B cell (primary cell): ENCODE measurements at places on chromosomes 2 and 18. TPM values are rescaled to one million over a fixed set of nuclear protein-coding genes. Genes with fewer than 3 reads are reported as not detected.

Gene SERPINB13
- polyA plus RNA-seq, result not detected in 2 replicates

Gene CTNNA2
- polyA plus RNA-seq, result not detected in 2 replicates

Gene SIX3
- not detected in 2 replicates for polyA plus RNA-seq

DNA sequence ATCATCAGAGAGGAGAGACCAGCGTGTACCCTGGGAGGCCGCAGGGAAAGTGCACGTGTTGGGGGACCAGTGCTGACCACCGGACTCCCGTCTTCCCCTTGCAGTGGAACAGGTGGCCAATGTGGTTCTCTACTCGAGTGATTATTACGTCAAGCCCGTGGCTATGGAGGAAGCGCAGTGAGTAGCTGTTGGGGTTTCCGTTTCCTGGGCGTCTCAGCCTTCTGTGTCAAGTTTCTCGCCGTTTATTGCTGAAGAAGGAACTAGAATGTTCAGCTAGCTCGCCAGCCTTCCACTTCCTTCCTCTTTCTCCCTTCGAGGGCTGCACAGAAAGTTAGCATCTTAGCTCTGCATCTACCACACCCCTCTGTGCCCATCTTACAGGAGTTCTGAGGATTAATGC lies 22.8 kb upstream of the DGKD start:
- peak; percentile 96 for DNase-seq

GRCh38 chr2:57141269-57141668 lies 905.3 kb upstream of the VRK2 start:
- no peak for DNase-seq

GRCh38 chr2:94923196-94923595 lies 52.0 kb downstream of the TEKT4 start:
- DNase-seq, result no peak

GRCh38 chr2:114113518-114113917 lies 223.6 kb downstream of the ACTR3 start:
- no peak for DNase-seq

DNA sequence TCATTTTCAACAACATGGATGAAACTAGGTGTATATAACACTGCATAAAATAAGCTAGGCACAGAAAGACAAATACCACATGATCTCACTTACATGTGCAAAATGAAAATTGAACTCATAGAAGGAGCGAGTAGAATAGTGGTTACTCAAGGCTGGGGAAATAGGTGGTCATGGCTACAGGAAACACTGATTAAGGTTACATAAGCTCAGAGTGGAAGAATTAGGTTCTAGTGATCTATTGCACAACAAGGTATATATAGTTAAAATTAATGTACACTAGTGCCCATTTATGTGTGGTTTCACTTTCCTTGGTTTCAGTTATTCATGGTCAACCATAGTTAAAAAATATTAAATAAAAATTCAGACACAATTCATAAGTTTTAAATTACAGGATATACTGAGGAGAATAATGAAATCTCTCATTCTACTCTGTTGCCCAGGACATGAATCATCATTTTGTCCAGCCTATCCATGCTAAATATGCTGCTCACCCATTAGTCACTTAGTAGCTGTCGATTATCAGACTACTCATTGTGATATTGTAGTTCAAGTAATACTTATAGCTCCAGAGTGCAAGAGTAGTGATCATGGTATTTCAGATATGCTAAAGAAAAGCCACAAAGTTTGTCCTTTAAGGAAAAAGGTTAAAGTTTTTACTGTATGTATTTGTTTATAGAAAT lies 1530.9 kb upstream of the LRRTM1 start:
- no peak for DNase-seq

DNA sequence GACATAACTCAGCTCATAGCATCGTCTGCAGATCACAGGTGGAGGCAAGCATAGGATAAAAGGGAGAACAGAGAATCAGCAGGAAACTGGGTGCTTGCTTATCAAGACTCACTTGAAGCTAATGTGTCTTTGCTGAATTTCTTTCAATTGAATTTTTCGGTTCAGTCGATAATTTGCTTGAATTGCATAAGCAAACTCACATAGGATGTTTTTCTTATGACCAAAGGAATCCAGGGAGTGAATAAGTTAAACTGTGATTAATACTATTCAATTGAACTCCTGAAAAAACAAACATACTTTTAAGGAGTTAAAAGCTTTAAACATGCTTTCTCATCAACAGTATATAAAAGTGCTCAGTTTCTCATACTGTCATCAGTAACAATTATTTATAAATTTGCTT lies 707.1 kb upstream of the ACVR2A start:
- no peak for DNase-seq

- no peak for DNase-seq
Observed at GRCh38 chr2:19887510-19887909, 14.3 kb downstream of the TTC32 start.

DNA sequence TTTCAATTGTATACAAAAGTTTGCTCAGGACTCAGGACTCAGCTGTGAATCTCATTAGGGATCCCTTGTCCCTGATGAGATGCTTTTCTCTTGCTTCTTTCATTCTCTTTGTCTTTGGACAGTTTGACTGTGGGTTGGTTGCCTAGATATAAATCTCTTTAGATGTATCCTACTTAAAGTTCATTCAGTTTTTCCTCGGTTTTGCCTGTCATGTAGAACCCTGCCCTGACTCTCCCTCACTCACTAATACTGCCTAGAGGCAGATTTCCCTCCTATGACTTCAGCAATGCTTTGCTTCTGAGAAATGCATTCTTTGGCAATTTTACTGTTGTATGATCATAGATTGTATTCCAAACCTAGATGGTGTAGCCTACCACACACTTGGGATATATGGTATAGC lies 421.4 kb upstream of the TCF4 start:
- DNase-seq, result no peak

GRCh38 chr2:38613126-38613848 lies 10.6 kb upstream of the HNRNPLL start:
- DNase-seq, result no peak

DNA sequence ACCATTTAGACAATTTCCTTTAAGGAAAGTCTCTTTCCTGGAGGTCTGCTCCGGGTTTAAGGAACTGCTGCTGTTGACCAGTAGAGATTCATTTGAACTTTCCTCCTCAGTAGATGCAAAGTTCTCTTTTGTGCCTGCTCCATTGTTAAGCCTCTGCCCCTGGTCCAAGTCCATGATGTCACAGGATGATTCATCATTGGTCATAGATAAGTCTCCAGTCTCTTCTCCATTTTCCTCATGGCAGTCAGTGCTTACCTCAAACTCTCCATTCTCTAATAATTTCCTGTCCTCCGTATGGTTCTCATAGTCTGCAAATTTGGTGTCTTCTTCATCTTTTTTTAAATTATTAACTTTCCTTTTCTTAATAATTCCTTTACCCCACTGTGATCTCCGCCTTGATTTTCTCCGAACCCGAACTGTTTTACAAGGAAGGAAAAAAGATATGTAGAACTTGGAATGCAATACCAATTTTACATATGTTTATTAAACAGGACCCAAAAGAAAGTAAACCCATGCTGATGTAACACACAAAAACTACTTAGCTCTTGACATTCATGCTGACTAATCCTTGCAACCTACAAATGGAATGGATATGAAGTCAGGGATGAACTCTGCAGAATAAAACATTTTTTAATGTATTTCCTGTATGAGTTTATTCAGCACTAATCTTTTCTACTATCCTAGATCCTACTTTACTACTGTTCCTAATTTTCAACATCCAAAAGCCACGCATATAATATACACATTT lies 169.1 kb downstream of the ATAD2B start:
- DNase-seq, result no peak

- no peak for DNase-seq
Observed at GRCh38 chr2:56465491-56465890, 281.7 kb downstream of the CCDC85A start.

- DNase-seq, result no peak
Observed at GRCh38 chr2:80413136-80413535, 108.6 kb upstream of the LRRTM1 start.

GRCh38 chr2:24508878-24509277 lies 17.8 kb downstream of the NCOA1 start:
- DNase-seq, result no peak

DNA sequence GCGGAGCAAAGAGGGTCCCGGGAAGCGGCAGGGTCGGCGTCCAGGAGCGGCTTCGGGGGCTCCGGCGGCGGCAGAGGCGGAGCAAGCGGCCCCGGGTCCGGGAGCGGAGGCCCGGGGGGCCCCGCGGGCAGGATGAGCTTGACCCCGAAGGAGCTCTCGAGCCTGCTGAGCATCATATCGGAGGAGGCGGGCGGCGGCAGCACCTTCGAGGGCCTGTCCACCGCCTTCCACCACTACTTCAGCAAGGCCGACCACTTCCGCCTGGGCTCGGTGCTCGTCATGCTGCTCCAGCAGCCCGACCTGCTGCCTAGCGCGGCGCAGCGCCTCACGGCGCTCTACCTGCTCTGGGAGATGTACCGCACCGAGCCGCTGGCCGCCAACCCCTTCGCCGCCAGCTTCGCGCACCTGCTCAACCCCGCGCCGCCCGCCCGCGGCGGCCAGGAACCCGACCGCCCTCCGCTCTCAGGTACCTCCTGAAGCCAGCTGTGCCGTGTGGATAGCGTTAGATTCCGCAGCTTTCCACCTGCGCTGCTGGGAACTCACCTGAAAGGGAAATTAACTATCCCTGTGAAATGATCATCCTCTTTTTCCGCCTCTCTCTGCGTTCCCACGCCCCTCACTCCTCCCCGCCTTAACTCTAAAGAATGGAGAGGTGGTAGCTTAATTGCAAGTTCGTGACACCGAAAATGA lies 472 bp downstream of the CNOT11 start:
- DNase-seq, result no peak

DNA sequence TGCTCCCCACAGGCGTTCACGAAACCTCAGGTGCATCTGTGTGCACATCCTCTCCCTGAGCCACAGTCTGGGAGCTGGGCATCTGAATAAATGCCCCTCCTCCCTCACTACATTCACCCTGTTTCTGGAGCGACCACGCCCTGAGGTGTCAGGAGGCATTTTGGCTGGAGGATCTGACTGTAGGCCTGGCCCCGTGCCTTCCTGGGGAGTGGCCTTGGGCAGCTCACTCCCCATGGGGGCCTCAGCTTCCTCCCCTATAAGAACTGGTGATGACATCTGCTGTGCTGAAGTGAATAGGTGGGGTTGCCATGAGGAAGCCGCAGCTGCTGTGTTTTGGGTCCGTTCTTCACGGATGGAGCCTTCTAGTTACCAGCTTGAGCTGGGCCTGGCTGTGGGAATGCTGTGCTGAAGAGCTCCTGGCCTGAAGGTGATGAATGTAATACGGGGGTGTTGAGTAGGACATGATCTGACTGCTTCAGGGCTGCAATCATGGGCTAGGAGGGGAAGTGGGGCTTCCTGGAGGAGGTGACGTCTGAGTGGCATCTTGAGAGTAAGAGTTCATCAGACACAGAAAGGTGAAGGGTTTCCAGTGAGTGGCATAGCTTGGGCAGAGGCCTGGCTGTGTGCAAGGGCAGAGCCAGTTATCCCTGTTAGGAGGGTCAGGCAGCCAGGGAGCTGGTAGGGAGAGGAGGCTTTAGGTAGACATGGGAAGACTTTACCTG lies 58.2 kb downstream of the GLI2 start:
- no peak for DNase-seq

DNA sequence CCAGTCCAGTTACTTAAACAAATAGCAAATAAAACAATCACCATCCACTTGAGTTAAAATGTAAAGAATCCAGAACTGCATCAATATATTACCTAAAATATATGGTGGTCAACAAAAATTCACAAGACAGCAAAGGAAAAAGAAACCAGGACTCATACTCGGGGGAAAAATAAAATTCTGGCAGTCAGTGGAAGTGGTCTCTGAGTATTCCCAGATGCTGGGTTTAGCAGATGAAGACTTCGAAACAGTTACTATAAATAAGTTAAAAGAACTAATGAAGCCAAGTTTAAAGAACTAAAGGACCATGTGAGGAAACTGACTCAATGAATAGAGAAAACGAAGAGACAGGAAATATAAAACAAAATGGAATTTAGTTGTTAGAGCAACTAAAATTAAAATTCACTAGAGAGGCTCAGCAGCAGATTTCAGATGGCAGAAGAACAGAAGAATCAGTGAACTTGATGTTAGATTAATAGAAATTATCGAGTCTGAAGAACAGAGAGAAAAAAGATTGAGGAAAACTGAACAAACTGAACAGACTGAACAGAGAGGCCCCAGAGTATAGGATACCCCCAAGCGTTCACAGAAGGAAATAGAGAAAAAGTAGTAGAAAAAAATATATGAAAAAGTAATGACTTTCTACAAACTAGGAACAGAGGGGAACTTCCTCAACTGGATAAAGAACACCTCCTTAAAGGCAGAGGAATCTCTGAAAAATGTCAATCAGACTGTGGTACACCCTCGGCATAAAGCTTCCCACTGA lies 27.9 kb downstream of the MGAT4A start:
- DNase-seq, result no peak

- no peak for DNase-seq
Observed at GRCh38 chr2:218999021-218999880, 6.0 kb upstream of the CRYBA2 start.
